Progenitor cell of endocrine pancreas (in vitro differentiated cells): ENCODE measurements at places on chromosomes 1 and 21.

DNA sequence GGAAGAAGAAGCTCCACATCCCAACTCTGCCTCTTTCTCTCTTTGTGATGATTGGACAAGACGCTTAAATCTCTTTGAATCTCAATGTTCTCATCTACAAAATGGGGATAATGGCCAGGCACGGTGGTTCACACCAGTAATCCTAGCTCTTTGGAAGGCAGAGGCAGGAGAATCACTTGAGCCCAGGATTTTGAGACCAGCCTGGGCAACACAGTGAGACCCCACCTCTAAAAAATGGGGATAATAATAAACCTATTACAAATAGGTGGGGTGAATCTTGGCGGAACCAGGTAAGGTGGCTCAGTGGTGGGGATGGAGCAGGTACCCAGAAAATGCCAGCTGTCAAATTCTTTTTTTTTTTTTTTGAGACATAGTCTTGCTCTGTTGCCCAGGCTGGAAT, 29.4 kb upstream of the ARHGEF10L start:
- DNase-seq = no peak

GRCh38 chr1:168835176-168835575, 106.2 kb upstream of the DPT start:
- no peak for DNase-seq

- no peak for DNase-seq
Measured at GRCh38 chr1:45331436-45332345, 5.0 kb downstream of the HPDL start.

GRCh38 chr1:56904663-56905397, 50.2 kb downstream of the C8A start:
- DNase-seq = no peak

DNA sequence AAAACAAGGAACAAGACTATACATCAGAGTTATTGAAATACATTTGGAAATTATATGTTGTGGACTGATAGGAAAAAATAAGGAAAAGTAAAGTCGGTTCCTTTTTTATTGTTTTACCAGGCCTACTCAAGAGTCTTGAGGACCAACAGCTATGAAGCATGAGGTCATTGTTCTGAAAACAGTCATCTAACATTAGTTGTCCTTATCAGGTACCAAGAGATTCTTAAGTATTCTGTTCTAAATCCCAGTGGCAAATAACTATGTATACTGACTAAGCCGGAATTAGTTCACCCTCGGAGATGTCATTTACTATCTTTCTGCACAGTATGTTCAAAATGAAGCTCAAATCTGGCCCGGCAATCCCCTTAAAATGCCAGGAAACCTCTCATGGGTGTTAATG, 585 bp downstream of the ADGRL4 start:
- DNase-seq = no peak

DNA sequence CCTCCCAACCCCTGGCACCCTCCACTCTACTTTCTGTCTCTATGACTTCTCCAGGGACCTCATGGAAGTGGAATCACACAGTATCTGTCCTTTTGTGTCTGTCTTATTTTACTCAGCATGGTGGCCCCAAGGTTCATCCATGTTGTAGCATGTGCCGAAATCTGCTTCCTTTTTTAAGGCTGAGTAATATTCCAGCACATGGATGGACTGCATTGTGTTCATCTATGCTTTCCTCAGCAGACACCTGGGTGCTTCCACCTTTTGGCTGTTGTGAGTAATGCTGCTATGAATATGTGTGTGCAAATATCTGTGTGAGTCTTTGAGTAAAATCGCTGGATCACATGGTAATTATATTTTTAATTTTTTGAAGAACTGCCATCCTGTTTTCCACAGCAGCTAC, 1.6 kb upstream of the PFKL start:
- no peak for DNase-seq

GRCh38 chr1:213162338-213162737, 111.3 kb downstream of the RPS6KC1 start:
- DNase-seq = no peak

DNA sequence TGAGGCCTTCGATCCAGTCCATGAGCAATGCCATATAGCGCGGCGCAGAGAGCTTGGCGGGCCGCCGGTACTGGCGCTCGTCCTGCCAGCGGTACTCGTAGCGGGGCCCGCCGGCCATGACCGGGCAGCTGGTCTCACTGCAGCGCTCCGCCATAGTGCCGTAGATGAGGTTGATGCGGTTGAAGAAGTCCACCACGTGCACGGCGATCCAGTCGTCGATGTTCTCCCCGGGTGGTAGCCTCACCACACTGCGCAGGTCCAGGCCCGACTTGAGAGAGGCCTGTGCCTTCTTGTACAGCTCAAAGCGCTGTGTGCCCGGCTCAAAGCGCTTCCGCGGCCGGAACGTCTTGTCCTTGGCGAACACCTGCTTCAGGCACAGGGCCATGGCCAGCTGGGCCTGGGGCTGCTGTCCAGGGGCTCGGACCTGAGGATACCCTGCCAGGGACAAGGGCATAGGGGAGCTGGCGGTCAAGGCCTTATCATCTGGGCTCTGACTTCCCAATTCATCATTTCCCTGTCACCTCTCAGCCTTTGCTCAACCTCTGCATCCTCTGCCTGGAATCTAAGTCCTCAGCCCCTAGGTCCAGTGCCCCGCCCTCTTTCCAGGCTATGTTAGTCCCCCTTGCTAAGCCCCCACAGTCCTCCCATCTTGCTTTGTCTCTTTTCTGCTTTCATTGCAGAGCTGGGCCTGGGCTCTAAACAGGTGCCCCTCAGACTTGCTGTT, 3.5 kb downstream of the MOB3C start:
- no peak for DNase-seq

DNA sequence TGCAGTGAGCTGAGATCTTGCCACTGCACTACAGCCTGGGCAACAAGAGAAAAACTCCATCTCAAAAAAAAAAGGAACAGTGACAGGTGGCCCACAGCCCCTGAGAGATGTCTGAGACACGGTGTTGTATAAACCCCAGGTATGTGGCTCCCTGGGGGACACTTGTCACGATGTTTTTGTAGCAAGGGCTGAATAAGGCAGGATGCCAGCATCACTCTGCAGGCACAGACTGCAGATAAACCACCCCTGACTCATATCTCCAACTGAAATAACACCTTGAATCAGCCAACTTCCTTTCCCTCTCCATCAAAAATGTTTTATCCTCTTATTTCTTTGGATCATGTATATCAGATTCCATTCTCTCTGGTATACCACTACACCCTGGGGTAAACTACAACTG, 52.5 kb downstream of the NMNAT2 start:
- no peak for DNase-seq

- DNase-seq = no peak
Measured at GRCh38 chr1:112990271-112990670, 34.3 kb upstream of the SLC16A1 start.

DNA sequence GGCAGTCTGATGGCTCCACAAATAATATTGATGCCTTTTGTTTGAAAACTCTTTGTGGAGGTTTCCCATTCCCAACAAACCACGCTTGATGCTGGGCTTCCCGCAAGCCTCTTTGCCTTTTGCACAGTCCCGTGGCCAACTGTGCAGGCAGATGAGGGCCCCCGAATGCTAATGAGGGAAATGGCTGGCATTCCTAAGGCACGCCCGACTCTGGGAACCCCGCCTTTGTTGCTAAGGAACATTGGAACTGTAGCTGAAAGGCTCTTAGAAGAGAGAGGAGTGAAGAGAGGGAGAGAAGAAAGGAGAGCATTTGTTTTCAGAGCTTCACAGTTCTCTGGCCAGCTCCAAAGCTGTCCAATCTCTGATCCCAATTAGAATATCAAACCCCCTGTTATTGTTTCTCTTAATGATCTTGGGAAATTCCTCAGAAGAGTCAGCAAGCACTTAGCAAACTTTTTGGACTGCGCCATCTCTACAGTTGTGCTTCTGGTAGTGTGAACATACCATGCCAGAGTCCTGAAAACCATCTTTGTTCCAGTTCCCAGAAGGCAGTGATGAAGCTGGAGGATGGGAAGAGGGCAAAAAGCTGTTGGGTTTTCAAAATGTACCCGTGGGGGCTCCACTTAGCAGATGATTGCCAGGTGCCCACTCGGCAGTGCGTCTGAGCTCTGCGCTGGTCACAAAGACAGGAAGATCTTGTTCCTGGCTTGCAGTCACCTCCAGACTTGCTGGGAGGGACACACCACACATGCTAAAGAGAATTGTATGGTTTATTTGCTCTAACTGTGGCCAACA, 60.1 kb upstream of the CYP2J2 start:
- no peak for DNase-seq

DNA sequence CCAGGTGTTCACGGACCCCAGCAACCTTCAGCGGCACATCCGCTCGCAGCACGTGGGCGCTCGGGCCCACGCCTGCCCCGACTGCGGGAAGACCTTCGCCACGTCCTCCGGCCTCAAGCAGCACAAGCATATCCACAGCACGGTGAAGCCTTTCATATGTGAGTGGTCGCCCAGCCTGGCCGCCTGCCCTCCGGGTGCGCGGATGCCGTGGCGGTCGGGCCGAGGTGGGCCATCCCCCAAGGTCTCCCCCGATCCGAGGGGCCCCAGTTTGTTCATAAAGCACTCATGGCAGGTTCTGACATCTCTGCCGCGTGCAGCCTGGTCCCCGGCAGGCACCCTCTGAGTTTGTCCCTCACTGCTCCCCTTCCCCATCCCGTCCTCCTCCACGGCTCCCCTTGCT, 49.0 kb upstream of the ARHGEF16 start:
- DNase-seq = no peak

DNA sequence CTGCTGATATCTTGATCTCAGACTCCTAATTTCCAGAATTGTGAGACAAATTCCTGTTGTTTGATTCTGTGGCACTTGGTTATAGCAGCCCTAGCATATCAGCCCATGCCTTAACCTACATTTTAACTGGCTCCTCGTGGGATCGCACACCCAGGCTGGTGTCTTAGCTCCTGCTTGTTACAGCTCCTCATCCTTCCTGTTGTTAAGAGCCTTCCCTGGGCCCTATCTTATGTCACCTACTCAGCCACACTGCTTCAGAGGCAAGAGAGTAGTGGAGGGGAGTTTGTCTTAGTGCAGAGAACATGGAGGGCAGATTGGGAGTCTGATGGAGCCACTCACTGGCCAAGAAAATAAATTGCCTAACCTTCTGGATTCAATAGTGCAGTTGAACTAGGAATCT, 131.0 kb downstream of the ROR1 start:
- DNase-seq = no peak

- DNase-seq = no peak
Measured at GRCh38 chr1:207309745-207310273, 11.7 kb upstream of the CD55 start.

DNA sequence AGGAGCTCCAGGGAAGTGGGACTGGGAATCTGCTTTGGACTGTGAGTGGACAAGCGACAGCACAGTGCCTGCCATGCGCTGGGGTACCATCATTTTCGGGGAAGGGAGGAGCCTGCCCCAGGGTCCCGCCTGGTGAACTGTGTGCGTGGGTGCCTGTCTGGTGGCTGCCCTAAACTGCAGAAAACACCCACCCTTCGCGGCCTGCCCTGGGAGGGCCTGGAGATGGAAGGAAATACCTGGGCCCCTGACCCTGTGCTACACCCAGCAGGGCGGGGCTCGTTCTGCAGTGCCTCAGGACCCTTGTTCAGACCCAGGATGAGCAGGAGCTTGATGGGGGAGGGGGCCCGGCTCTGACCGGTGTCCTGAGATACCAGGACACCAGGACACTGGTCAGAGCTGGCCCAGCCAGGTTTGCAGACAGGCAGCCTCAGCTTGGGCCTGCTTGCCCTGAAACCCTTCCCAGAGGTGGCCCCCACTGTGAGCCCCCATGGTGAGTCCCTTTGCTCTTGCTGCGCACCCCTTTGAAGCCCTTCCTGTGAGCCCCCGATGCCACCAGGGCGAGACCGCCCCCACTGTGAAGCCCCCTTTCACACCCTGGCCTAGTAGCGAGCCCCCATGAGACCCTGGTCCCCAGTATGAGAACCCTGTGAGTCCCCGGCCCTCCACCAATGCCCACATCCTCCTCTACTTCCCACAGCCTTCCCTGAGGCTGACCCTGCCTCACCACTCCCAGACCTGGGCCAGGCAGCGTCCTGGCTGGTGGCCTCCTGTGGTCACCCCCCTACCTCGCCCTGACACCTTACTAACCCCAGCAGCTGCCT, 2.6 kb downstream of the GJC2 start:
- DNase-seq = no peak

GRCh38 chr1:37596182-37596667, 488 bp upstream of the GNL2 start:
- no peak for DNase-seq

DNA sequence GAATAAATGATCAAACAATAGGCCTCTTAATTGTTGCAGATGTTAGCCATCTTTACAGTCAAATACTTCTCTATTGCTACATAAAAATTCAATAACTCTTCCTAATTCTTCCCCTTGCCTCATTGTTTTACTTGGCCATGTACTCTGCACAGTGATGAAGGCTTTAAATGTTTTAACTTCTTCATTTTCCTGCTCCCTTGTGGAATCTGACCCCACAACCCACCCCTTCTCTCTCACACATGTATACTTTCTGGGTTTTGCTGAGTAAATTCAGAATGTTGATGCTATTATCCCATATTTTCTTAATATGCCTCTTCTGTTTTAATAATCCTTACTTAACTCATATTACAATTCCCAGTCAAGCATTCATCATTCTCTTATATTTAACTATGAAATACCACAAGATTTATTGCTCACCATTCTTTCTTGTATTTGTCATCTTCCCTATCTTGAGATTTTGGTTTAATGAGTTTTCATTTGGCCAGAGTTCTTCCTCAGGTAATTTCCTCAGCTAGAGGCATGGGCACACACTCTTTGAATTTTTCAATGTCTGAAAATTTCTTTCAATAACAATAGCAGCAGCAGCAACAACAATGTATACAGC, 327.8 kb upstream of the USP24 start:
- no peak for DNase-seq

DNA sequence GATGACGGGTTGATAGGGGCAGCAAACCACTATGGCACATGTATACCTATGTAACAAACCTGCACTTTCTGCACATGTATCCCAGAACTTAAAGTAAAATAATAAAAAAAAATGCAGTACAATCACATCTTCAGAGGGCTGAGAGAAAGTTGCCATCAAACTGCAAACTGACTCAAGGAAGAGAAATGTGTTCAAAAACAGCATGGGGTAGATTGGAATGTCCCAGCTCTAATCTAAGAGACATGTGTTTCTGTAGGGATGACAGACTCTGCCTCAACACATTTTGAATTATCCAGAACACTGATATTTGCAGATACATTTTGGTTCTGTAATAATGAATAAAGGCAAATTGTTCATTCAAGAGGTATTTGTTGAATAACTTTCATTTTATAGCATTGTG, 171.2 kb upstream of the RUNX1 start:
- DNase-seq = no peak

- DNase-seq = no peak
Measured at GRCh38 chr1:220921971-220922635, 42.9 kb downstream of the HLX start.
